Chondrocyte (in vitro differentiated cells): ENCODE measurements at places on chromosomes 12 and 14. TPM values are rescaled to one million over a fixed set of nuclear protein-coding genes. Genes with fewer than 3 reads are reported as not detected.

DNA sequence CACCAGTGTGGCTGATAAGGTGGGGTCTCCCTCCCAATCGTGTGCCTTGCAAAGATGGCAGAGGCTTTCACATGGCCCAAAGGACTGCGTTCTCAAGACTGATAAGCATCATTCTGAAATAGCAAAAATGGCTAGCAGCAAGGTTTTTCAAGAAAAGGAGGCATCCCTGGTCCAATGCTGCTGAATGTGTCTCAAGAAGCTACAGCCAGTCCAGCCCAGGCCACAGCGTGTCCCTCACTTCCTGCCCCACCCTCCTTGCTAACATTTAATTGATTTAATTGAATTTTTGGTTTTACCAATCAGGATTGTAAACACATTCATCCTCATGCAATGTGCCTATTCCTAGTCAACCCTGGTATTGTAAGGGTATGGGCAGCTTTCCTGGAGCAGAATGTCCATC is 55.9 kb downstream of the C14orf132 start:
- no peak for DNase-seq
- H3K27ac ChIP-seq = no peak overlapping the region
- H3K4me1 ChIP-seq = peaks cover 50% of the 10 kb centered on the region
- no peak overlapping the region for H3K4me3 ChIP-seq
- peaks cover 4% of the 10 kb centered on the region for H3K36me3 ChIP-seq

ARG2 gene
- 2.8 to 11.1 TPM (median 10.9 TPM) in 3 replicates for total RNA-seq

GRCh38 chr12:44465139-44465538 is 411.0 kb downstream of the NELL2 start:
- no peak overlapping the region for H3K4me3 ChIP-seq
- no peaks in the 10 kb centered on the region for H3K4me1 ChIP-seq
- peaks cover 8% of the 10 kb centered on the region for H3K27me3 ChIP-seq
- H3K36me3 ChIP-seq = peaks cover 4% of the 10 kb centered on the region

- DNase-seq = no peak
- no peak overlapping the region for H3K27ac ChIP-seq
- H3K27me3 ChIP-seq = peaks cover 12% of the 10 kb centered on the region
- H3K4me1 ChIP-seq = peaks cover 12% of the 10 kb centered on the region
- H3K4me3 ChIP-seq = no peak overlapping the region
These were observed 14.0 kb upstream of the PTGDR start for GRCh38 chr14:52253503-52253902.
